CD4-positive, alpha-beta T cell treated with Interleukin-1 beta for 1 hour (primary cell): ENCODE measurements at places on chromosomes 5 and 9.

GRCh38 chr5:6087576-6087975 lies 290.8 kb downstream of the MED10 start:
- no peak for DNase-seq

GRCh38 chr5:135996611-135997010 lies 32.2 kb upstream of the TGFBI start:
- DNase-seq: no peak

DNA sequence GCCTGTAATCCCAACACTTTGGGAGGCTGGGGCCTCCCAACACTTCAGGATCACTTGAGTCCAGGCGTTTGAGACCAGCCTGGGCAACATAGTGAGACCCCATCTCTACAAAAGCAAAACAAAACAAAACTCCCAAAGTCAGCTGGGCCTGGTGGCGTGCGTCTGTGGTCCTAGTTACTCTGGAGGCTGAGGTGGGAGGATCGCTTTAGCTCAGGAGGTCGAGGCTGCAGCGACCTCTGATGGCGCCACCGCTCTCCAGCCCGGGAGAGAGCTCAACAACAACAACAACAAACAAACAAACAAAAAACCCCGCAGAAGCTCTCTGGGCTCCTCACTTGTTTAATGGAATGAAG lies 528 bp downstream of the ACOT12 start:
- no peak for DNase-seq

- no peak for DNase-seq
These were observed 8.3 kb downstream of the CDK5RAP2 start for GRCh38 chr9:120571443-120572257.

- DNase-seq: no peak
These were observed 566.8 kb upstream of the PTGER4 start for GRCh38 chr5:40112875-40113274.

GRCh38 chr5:42013561-42013960 lies 88.5 kb downstream of the FBXO4 start:
- DNase-seq: no peak

GRCh38 chr5:12274236-12274635 lies 370.0 kb upstream of the CTNND2 start:
- no peak for DNase-seq

DNA sequence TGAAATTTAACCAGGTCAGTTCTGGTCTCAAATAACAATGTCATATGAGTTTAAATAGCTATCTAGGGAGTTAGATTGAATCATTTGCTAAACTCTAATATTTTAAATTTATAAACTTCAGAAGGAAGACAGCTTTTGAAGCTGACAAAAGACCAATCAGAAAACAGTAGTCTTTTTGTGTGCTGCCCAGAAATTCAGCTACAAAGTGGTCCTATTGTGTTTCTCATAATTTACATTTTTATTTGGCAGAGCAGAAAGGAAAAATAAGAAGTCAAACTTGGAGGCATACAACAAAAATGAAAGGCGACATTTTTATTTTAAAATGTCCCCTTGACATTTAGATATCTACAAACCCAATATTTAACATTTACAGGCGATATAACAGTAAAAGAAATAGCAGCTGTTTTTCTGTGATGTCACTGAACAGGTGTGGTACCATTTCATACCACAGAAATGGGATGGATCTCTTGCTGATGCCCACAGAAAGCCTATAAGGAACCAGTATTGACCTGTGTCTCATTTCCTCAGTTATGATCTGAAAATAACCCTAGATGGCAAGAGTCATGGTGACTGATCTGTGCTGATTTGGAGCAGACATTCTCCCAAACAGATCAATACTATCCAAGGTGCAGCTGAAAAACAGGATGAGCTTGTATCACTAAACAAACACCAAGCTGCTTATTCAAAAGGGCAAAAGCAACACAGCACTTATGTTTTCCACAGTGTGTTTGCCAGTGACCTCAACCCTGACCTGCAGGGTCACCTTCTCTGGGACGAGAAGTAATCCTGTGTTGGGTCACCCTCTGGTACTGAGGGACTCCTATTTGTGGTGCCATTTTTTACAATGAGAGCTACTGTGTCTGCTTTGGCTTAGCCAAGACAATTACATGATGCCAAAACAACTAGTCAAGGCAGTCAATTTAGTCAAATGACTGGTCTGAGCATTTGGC lies 3.6 kb upstream of the FST start:
- no peak for DNase-seq

- no peak for DNase-seq
These were observed 5.0 kb upstream of the CXXC5 start for GRCh38 chr5:139642891-139643871.

GRCh38 chr9:79989079-79989478 lies 417.3 kb downstream of the TLE4 start:
- no peak for DNase-seq

- no peak for DNase-seq
These were observed 107.1 kb downstream of the CTNND2 start for GRCh38 chr5:11797132-11797531.

DNA sequence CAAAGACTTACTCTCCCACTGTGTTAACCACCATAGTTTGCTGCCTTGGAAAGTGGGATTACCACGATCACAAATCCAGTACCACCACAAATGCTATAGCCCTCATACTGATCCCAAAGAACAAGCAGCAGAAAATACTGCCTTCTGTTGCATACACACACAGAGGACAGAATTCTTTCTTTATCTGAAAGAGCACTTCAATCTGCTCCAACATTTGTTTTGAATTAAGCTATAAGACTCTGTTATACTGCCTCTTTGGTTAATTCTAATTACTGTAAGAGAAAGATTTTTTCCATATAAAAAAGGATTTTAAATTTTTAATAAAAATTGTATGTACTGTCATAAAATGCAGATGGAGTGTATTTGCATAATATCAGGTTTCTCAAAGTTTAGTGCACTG lies 69.8 kb downstream of the YIPF5 start:
- DNase-seq: no peak

GRCh38 chr5:131068893-131069643 lies 96.0 kb downstream of the HINT1 start:
- DNase-seq: peak; percentile 65

GRCh38 chr5:132714456-132715307 lies 22.7 kb downstream of the KIF3A start:
- DNase-seq: no peak

DNA sequence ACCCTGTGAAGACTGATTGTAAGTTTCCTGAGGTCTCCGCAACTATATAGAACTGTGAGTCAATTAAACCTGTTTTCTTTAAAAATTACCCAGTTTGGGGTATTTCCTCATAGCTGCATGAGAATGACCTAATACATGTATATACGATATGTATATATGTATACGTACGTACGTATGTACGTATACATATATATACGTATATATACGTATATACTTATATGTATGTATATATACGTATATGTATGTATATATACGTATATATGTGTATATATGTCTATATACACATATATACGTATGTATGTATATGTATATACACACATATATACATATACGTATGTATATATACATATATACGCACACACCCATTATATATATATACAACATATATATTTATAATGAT lies 1153.0 kb upstream of the CDH18 start:
- DNase-seq: no peak

DNA sequence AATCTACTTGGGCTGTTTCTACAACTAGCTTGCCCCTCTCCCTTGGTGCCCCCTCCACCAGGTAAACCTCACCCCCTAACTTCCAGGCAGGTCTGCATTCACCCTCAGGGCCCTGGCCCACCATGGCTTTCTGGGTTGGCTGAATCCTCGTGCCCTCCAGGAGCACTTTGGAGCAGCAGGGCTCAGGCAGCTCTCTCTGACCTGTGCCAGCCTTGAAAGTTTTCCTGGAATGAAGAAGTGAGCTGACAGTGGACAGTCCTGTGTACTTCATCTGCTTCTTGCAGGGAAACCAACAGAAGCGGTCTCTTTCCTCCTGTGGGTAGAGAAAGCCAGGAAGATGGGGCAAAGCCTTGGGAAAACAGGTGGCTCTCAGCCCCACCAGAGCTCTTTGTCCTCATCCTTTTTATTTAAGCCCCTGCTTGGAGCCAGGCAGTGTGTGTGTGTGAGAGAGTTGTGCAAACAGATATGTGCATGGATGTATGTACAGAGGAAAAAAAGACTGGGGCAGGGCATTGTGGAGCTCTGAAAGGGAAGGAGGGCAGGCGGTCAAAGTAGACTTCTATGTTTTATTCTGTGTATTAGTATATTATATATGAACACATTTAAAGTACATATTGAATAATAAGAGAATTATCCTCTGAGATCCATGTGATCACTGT lies 62.3 kb upstream of the SPRY4 start:
- no peak for DNase-seq

GRCh38 chr5:171395042-171395441 lies 7.4 kb downstream of the NPM1 start:
- DNase-seq: no peak

GRCh38 chr5:159463590-159464321 lies 133.5 kb upstream of the IL12B start:
- no peak for DNase-seq

DNA sequence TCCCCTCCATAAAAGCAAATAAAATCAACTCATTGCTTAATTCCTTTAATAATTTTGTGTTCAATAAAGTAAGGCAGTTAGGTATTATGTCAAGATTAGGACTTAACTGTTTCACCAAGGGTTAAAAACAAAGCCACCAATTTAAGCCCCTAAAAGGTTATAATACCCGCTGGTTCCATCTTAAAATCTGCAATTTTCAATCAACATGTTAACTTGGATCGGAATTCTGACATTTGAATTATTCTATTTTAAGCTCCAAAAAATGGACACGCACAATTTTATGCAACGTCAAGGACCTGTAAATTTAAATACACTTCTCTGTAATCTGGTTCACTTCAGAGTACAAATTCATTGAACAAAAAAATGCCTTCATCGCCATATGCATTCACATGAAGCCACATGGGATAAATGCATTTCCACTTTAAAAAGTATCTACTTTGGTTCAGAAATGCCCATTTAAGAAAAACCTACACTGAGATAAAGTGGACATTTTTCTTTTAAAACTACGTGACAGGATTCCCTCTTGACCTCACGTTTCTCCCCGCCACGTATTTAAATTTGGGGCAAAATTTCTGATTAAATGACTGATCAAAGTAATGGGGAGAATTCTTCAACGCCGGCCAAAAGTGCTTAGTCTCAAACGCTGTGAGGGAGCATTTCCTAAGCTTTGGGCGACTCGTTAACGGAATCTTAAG lies 721 bp downstream of the GIN1 start:
- no peak for DNase-seq

GRCh38 chr5:100791391-100791790 lies 111.7 kb downstream of the ST8SIA4 start:
- DNase-seq: no peak
